ENCODE measurements at places on chromosomes 12 and 14. TPM values are rescaled to one million over a fixed set of nuclear protein-coding genes. Genes with fewer than 3 reads are reported as not detected.
A peak's percentile ranks its signal among the peaks of the same experiment; 100 is the strongest.

DNA sequence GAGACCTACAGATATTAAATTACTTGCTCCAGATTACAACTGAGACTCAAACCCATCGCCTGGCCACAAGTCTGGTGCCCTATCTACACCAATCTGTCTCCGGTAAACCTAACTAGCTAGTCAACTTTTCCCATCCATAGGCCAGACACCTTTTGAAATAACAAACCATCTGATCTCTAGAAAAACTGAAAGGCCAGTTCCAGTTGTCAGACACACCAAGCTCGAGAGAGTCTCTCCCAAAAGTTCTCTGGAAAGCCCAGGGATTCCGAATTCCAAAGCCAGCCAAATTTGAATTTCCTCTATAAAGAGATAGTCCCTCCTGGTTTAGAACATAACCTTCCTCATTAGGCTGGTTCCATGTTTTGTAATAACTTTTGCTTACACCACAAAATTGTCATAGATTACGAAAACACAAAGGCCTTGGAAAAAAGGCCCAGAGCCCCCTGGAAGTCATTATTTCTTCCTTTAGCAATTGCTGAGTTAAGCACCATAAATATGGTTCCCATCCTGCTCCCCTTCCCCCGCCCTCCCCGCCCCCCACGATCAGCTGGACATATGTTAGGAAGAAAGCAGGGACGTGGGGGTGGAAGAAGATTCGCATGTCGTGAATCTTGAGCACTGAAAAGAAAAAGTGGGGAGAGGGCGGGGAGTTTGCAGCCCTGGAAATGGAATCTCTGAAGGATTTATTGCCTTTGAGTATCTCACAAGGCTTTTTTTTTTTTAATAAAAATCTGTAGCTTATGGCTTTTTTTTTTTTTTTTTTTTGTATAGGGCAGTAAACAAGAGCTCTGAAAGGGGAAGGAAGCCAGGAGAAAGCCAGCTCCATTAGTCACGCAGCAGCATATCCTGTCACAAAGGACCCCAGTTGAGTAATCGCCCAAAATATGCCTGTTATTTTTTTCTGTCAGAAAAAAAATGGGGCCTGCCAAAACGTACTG lies 110.4 kb downstream of the ZFP36L1 start:
- H3K4me1 ChIP-seq = peaks cover 58% of the 10 kb centered on the region
- H3K4me3 ChIP-seq = no peak overlapping the region
- H3K27me3 ChIP-seq = no peaks in the 10 kb centered on the region
- H3K27ac ChIP-seq = peak overlapping the region; percentile 4

GRCh38 chr14:37579274-37579673 lies 15.8 kb downstream of the FOXA1 start:
- peaks cover 16% of the 10 kb centered on the region for H3K27me3 ChIP-seq
- H3K4me1 ChIP-seq = no peaks in the 10 kb centered on the region
- no peak for DNase-seq
- H3K4me3 ChIP-seq = no peak overlapping the region
- no peak overlapping the region for H3K27ac ChIP-seq
- H3K36me3 ChIP-seq = no peaks in the 10 kb centered on the region

CIROP gene
- polyA plus RNA-seq = 0.01 TPM

SMCO3 gene
- 0.30 TPM for polyA plus RNA-seq

DNA sequence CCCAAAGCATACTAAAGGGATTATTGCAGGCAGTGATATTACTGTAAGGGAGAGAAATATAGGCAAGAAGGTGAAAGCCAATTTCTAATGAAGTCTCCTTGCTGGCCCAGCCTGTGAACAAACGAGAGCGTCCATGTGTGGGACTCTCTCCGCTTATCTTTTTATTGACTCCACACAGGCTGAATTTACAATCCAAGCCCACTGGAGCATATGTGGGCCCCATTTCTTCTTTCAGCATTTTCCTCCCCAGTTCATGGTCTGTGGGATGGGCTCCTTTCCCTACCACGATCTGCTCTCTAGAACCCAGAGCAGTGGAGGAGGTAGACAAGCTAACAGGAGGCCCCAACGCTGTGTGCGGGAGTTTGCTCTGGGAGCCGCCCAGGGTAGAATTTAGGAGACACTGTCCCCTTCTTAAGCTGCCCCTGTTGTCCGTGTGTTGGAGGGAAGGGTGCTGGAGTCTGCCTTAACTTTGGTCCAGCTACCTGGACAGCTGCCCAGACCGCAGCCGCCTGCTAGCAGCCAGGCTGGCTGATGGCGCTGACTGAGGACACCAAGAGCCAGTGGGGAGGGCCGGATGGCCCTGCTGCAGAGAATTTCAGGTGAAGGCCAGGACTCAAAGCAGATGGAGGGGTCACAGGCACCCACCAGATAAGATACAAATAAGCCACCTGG lies 3.2 kb upstream of the HOXC11 start:
- H3K36me3 ChIP-seq = no peaks in the 10 kb centered on the region
- no peak for DNase-seq
- H3K4me1 ChIP-seq = peaks cover 7% of the 10 kb centered on the region
- H3K27me3 ChIP-seq = peaks cover 100% of the 10 kb centered on the region
- H3K4me3 ChIP-seq = no peak overlapping the region

IL26 gene
- polyA plus RNA-seq = 0.10 TPM

GRCh38 chr12:121560392-121561008 lies 20.3 kb downstream of the KDM2B start:
- H3K4me3 ChIP-seq = no peak overlapping the region
- H3K27ac ChIP-seq = no peak overlapping the region
- DNase-seq = no peak
- no peaks in the 10 kb centered on the region for H3K4me1 ChIP-seq
- H3K27me3 ChIP-seq = no peaks in the 10 kb centered on the region

FITM1 gene
- polyA plus RNA-seq = 2.8 TPM

REM2 gene
- polyA plus RNA-seq = 0.72 TPM

DNA sequence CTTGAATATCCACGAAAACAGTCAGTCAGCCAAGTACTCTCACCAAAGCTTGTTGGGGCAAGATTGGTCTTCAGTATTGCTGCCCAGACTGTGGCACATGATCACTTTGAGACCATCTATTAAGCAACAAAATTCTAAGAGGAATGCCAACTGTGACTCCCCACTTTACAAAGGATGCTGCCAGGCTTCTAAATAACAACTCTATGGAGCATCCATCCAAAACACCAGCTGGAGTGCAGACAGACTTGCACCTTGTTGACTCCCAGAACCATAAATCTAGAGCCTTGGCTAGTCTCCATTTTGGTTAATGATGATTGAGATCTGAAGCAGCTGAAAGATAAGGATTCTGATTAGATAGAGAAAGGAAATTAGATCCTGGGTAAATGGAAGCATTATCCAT lies 132.8 kb downstream of the DIO2 start:
- DNase-seq = no peak
- H3K4me3 ChIP-seq = no peak overlapping the region
- H3K27me3 ChIP-seq = no peaks in the 10 kb centered on the region
- no peaks in the 10 kb centered on the region for H3K36me3 ChIP-seq
- no peaks in the 10 kb centered on the region for H3K4me1 ChIP-seq

ANKLE2 gene
- 60.2 TPM for polyA plus RNA-seq

TSHR gene
- polyA plus RNA-seq = 0.16 TPM

TBC1D30 gene
- polyA plus RNA-seq = 14.3 TPM

AQP2 gene
- polyA plus RNA-seq = 0.01 TPM

- H3K27me3 ChIP-seq = peaks cover 10% of the 10 kb centered on the region
- H3K27ac ChIP-seq = no peak overlapping the region
- H3K36me3 ChIP-seq = no peaks in the 10 kb centered on the region
- DNase-seq = no peak
- H3K4me1 ChIP-seq = no peaks in the 10 kb centered on the region
Observed at GRCh38 chr12:128445415-128446127, 178.6 kb downstream of the TMEM132C start.

DNA sequence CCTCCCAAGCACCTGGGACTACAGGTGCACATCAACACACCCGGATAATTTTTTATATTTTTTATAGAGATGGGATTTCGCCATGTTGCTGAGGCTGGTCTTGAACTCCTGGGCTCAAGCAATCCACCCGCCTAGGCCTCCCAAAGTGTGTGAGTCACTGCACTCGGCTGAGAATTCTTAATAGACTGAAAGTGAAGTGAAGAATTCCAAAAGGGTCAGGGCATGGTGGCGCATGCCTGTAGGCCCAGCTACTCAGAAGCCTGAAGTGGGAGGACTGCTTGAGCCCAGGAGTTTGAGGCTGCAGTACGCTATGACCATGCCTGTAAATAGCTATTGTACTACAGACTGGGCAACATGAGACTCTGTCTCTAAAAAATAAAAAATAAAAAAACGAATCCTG lies 43.7 kb downstream of the TCHP start:
- no peak for DNase-seq
- no peak overlapping the region for H3K27ac ChIP-seq
- H3K27me3 ChIP-seq = no peaks in the 10 kb centered on the region
- H3K36me3 ChIP-seq = peaks cover 30% of the 10 kb centered on the region
- peaks cover 21% of the 10 kb centered on the region for H3K4me1 ChIP-seq

- DNase-seq = no peak
- no peaks in the 10 kb centered on the region for H3K27me3 ChIP-seq
- no peak overlapping the region for H3K4me3 ChIP-seq
- no peak overlapping the region for H3K27ac ChIP-seq
- no peaks in the 10 kb centered on the region for H3K4me1 ChIP-seq
Observed at GRCh38 chr14:105334383-105335230, 20.1 kb downstream of the PACS2 start.

DNA sequence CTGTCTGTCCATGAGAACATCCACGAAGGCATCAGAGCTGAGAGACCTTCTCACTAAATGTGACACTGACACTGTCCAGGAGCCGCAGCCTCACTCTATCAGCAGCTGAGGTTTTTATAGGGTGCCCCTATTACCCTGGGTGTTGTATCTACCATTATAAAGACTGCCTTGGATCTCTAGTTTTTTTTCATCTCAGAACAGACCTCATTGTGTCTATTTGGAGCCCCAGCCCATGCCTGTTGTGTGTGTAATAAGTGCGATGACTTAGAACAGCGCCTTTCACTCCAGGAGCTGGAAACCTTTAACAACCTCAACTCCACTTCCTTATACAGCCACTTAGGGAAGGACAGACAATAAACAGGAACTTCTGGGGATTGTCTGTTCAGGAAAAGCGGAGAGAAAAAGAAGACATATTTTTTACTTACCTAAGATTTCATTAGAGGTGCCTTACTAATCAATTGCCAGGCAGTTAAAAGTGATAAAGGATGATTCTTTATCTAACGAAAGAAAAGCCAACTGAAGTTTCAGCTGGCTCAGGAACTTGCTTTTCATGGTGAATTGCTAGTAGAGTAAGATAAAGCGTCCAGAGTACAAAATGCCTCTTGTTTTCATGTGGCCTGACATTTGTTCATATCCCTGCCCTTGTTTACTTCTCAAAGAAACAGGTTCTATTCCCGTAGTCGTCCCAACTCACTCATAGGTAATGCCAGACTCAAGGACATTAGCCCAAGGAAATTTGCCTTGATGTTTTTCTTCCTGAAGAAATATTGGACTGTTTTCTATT lies 420.6 kb downstream of the RAD51B start:
- H3K4me1 ChIP-seq = peaks cover 79% of the 10 kb centered on the region
- H3K36me3 ChIP-seq = no peaks in the 10 kb centered on the region
- peak; percentile 62 for DNase-seq
- H3K4me3 ChIP-seq = no peak overlapping the region
- H3K27ac ChIP-seq = peak overlapping the region; percentile 88
- no peaks in the 10 kb centered on the region for H3K27me3 ChIP-seq

OLR1 gene
- 2.6 TPM for polyA plus RNA-seq

DNA sequence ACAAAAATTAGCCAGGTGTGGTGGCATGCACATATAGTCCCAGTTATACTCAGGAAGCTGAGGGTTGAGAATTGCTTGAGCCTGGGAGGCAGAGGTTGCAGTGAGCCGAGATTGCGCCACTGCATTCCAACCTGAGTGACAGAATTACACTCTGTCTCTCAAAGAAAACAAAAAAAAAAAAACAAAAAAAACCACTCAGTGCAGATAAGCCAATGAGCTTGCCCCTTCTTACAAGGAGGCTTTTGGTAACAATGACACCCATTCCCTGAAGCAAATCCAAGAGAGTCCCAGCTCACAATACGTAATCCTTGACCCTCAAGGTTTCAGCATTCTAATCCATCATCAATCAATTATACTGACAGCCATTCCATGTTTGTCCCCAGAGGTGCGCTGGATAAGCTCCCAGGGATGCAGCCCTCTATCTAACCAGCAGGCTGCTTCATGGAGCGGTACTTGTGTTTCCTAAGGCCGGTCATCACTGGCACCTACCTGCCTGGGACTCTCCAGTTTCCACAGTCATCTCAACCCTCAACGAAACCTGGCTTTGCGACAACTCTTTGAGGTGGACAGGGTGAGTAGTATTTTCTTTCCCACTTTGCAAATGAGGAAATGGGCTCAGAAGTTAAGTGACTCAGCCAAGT lies 12.4 kb downstream of the GCN1 start:
- no peaks in the 10 kb centered on the region for H3K4me1 ChIP-seq
- no peak overlapping the region for H3K27ac ChIP-seq
- peaks cover 77% of the 10 kb centered on the region for H3K36me3 ChIP-seq
- H3K4me3 ChIP-seq = no peak overlapping the region
- no peak for DNase-seq

DNA sequence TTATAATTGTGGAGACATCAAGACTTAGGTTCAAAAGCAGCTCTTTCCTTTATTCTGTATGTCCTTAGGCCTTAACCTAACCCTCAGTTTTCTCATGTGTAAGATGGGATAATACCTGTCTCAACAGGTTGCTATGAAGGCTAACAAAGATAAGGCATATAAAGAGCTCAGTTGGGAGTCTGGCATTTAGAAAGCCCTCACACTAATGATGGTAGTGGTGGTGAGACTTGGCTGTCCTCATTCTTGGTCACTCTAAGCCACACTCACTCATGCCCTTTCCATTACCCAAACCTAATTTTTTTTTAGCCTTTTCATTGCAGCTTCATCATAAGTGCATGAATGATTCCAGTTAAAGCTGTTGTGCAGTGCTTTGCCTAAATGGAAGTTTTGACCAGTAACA lies 137.3 kb downstream of the TGFB3 start:
- H3K27ac ChIP-seq = no peak overlapping the region
- peaks cover 6% of the 10 kb centered on the region for H3K4me1 ChIP-seq
- no peak for DNase-seq
- no peak overlapping the region for H3K4me3 ChIP-seq
- no peaks in the 10 kb centered on the region for H3K36me3 ChIP-seq
- H3K27me3 ChIP-seq = no peaks in the 10 kb centered on the region

DNA sequence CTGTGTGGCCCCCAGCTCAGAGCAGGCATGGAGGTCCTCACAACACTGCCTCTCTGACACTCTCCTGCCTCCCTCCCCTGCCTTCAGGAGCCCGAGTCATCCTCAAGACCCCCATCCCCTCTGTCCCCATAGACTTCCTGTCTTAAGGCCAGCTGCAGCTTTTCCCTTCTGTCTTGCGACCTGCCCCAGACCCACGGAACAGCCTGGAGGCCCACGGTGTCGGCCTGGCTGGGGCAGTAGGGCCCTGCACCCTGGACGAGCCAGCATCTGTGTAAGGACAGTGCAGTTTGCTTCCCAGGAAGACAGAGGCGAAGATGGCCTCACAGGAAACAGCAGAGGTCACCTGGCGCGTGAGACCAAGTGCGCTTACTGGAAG lies 9.7 kb downstream of the TEDC1 start:
- no peaks in the 10 kb centered on the region for H3K27me3 ChIP-seq
- H3K27ac ChIP-seq = no peak overlapping the region
- no peak overlapping the region for H3K4me3 ChIP-seq
- no peak for DNase-seq

TAS2R9 gene
- not detected for polyA plus RNA-seq

PPFIA2 gene
- polyA plus RNA-seq = 2.4 TPM

NDRG2 gene
- polyA plus RNA-seq = 76.5 TPM
